ENCODE measurements at places on chromosomes 12 and 14. TPM values are rescaled to one million over a fixed set of nuclear protein-coding genes. Genes with fewer than 3 reads are reported as not detected.

TPPP2 gene
- 0.16 TPM for polyA plus RNA-seq

DPPA3 gene
- not detected for polyA plus RNA-seq

GNPNAT1 gene
- 21.3 TPM for polyA plus RNA-seq

FRMD6 gene
- 10.3 TPM for polyA plus RNA-seq

TRIAP1 gene
- 32.7 TPM for polyA plus RNA-seq

KLRC4 gene
- 0.87 TPM for polyA plus RNA-seq

UNC79 gene
- 1.5 TPM for polyA plus RNA-seq

PYGL gene
- polyA plus RNA-seq, result 8.0 TPM

AKAP5 gene
- 3.4 TPM for polyA plus RNA-seq

USP30 gene
- 22.7 TPM for polyA plus RNA-seq

ARF3 gene
- 92.4 TPM for polyA plus RNA-seq

CYP27B1 gene
- polyA plus RNA-seq, result 1.8 TPM

CRADD gene
- polyA plus RNA-seq, result 19.3 TPM

YAF2 gene
- 19.4 TPM for polyA plus RNA-seq

RDH11 gene
- polyA plus RNA-seq, result 44.0 TPM

ZDHHC22 gene
- polyA plus RNA-seq, result 1.6 TPM

ZBTB42 gene
- 6.0 TPM for polyA plus RNA-seq

AICDA gene
- polyA plus RNA-seq, result 1.0 TPM

TMEM179 gene
- 11.8 TPM for polyA plus RNA-seq

CCDC177 gene
- 0.07 TPM for polyA plus RNA-seq

FSCB gene
- not detected for polyA plus RNA-seq

TBC1D30 gene
- polyA plus RNA-seq, result 14.3 TPM

KRT7 gene
- polyA plus RNA-seq, result 8.6 TPM

GPR65 gene
- 1.2 TPM for polyA plus RNA-seq

MDP1 gene
- polyA plus RNA-seq, result 21.8 TPM

ITGB7 gene
- 9.5 TPM for polyA plus RNA-seq

WSCD2 gene
- 1.5 TPM for polyA plus RNA-seq

CLEC1B gene
- 0.19 TPM for polyA plus RNA-seq

RHEBL1 gene
- polyA plus RNA-seq, result 0.79 TPM

ERO1A gene
- 43.0 TPM for polyA plus RNA-seq

BHLHE41 gene
- polyA plus RNA-seq, result 21.0 TPM

PROX2 gene
- 1.5 TPM for polyA plus RNA-seq

HIF1A gene
- polyA plus RNA-seq, result 56.7 TPM

GSC gene
- 0.10 TPM for polyA plus RNA-seq

ANO2 gene
- polyA plus RNA-seq, result 2.7 TPM

KRT78 gene
- polyA plus RNA-seq, result not detected

KCNC2 gene
- polyA plus RNA-seq, result 0.42 TPM

PTGDR gene
- polyA plus RNA-seq, result 1.5 TPM

MUCL1 gene
- polyA plus RNA-seq, result not detected

SYT10 gene
- polyA plus RNA-seq, result 0.84 TPM

EML5 gene
- 6.2 TPM for polyA plus RNA-seq

ZNF268 gene
- polyA plus RNA-seq, result 23.2 TPM

RNASE9 gene
- polyA plus RNA-seq, result not detected

GSG1 gene
- 1.6 TPM for polyA plus RNA-seq

KRT83 gene
- polyA plus RNA-seq, result 0.03 TPM

SFSWAP gene
- 37.2 TPM for polyA plus RNA-seq

All from large intestine (tissue), 12 donors.